ENCODE measurements at places on chromosomes 2 and 18.

GRCh38 chr2:241219030-241219382, 30.5 kb downstream of the ANO7 start:
- no peak for DNase-seq

DNA sequence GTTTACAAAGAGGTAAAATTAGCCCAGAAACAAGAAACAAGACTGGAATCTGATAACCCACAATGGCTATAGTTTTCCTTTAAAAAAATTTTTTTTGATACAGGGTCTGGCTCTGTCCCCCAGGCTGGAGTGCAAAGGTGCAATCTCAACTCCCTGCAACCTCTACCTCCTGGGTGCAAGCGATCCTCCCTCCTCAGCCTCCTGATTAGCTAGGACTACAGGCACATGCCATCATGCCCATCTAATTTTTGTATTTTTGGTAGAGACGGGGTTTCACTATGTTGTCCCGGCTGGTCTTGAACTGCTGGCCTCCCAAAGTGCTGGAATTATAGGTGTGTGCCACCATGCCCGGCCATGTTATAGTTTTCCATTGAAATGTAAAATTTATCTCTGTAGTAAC, 12.3 kb upstream of the PARD6G start:
- no peak for DNase-seq

GRCh38 chr18:4351005-4351404, 104.1 kb downstream of the DLGAP1 start:
- no peak for DNase-seq

GRCh38 chr2:32277363-32277673, 386 bp upstream of the YIPF4 start:
- no peak for DNase-seq

GRCh38 chr2:118249531-118249930, 161.3 kb downstream of the INSIG2 start:
- DNase-seq = no peak

DNA sequence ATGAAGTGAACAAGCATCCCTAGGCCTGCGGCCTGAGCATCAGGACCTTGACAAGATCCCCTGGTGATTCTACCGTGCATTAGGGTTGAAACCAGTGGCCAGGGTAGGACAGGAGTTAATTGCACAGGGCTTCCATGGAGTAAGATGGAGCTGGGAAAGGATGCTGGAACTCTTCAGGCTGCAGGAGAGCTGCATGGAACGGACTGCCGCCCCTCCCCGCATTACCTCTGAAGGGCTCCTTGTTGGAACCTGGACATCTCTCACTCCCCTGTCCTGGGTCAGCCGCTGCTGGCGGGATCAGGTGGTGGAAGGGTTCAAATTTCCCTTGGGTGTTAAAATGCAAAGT, 156.6 kb upstream of the ID2 start:
- no peak for DNase-seq

DNA sequence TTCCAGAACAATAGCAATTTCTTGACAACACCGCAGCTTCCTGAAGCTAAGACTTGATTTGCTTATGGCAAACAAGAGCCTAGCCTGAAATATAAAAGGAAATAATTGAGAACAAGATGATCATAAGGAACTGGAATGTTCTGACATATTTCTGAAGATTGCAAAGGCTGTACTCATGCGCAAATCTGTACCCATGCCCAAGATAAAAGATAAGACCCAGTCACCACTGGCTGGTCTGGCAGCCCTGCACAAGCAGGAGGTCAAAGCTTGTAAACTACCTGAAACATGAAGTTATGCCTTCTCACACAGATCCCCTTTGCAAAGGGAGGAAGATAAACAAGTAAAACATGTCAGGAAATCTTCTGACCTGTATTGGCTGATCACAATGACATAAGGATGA, 160.8 kb upstream of the GYPC start:
- DNase-seq = no peak

DNA sequence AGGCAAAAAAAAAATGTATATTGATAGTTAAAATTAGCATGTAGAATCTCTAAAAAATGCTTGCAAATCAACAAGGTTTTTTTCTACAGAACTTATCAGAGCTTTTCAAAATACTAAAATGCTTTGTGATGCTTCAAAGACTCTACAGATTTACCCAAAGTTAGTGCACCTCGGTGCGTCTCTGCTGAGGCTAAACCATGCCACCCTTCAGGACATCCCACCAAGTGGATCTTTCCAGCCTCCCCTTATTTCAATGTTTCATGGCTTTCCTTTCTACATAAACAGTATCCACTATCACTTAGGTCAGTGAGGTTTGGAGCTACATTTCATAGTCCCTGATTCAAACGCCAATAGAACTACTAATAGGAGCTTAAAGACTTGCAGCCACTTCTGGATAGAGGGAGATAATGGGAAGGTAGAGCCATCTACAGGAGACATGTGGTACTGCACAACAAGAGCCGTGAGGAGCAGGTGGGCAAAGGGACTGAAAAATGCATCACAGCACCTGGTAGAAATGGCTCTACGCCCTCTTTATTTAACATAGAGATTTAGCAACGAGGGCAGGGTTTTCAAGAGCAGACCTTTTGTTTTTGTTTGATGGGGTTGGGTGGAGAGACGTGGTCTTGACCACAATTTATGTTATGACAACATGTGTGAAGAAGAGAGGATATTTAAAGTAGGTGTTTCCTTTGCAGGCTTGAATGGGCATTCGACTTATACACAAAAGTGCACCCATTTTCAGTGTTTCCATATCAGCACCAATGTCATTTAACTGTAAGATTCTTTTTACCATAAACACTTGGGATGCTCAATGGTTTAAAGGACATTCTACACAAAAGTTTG, 56.1 kb upstream of the SLC35G4 start:
- peak; percentile 11 for DNase-seq

DNA sequence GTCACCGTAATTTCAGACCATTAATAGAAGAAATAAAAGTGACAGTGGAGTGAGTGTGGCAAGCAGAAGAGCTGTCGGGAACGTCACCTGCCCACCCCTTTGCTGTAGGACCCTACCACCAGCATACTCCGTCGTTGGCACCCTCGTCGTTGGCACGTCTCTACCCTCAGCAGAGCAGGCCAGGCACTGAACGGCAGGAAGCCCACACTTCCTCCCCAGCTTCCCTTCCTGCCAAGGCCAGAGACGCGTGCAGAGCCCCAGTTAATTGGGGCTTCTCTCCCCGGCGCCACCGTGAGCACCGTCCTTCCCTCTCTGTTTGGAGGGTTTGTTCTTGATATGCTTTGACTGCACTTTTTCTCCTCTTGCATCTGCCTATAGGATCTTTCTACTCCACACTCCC, 27.0 kb upstream of the NFATC1 start:
- DNase-seq = no peak

- no peak for DNase-seq
Measured at GRCh38 chr18:62289047-62289446, 36.1 kb upstream of the TNFRSF11A start.

DNA sequence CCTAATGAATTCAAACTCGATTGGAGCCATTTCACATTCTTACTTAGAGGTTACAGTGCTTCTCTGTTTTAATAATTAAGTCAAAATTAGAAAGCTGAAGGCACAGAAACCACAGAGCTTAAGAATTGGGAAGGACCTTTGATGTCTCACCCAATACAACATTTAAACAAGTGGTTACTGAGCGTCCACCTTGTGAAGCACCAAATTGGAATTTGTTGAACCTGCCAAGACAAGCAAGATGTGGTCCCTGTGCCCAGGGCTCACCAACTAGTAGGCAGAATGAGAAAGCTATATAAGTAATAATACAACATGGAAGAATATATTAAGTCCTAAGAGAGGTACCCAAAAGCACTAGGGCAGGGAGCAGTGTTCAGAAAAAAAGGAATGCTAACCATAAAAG, 64.5 kb upstream of the NPAS2 start:
- no peak for DNase-seq

GRCh38 chr2:150872756-150873395, 385.4 kb upstream of the RND3 start:
- no peak for DNase-seq

DNA sequence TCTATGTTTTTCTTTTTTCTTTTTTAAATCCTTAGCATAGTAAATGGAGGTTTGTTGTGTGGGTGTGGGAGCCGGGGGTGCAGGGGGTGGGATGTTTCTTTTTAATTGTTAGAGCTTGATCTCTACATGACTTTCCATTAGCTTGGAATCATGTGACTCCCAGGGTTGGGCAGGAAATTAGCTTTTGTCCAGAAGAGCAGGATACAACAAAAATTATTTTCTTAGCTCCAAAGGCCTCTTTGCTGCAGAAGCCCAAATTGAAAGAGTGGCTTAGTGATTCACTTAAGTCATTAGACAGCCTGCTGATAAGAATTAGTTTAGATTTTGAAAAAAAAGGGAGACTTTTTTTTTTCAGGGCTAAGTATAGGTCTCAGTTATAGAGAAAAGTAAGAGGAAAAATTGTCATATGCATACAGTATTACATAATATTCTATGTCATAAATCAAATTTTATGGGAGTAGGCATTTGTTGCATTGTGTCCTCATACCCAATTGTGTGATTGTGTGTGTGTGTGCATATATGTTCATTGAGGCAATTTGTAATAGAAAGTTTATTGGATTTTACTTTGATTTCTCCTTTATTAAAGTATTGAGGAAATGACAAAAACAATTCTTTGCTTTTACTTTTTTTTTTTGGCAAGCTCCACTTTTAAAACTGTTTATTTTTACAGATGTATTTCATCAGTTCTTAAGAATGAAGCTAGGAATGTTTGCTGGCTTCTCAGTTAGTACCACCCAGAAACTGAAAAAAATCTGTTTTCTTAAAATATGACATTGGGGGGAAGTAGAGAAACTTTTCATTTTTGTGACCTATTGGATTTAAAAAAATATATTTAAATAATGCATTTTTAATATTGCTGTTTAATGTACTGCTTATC, 47.4 kb downstream of the TSPYL6 start:
- no peak for DNase-seq

DNA sequence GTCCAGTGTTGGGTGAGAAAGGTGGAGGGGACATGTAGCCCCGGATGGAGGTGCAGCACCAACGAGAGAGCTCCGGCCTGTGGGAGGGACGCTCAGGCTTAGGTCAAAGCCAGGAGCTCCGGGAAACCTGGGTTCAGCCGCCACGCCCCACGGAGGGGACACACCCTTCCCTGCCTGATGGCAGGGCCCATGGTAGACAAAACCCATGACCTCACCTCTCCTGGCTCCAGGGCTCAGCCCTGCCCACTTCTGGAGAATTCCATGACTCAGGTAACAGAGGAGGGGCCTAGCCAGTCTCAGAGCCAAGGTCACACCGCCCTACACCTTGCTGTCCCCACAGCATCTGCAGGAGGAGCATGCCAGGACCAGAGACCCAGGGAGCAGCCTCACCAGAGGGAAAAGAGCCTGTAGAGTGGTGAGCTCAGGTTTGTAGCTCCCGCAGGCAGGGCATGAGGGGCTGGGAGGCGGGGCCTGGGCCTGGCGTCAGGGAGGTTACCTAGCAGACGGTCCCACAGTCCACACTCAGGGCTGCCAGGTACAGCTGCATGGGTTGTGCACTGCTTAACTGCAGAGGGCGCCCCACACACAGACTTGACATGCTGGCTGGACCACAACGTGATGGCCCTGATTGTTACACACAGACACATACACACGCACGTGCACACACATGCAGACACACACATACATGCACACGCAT, 70.8 kb upstream of the SMAD7 start:
- peak; percentile 67 for DNase-seq

GRCh38 chr2:173929441-173929840, 35.7 kb downstream of the SP3 start:
- no peak for DNase-seq

DNA sequence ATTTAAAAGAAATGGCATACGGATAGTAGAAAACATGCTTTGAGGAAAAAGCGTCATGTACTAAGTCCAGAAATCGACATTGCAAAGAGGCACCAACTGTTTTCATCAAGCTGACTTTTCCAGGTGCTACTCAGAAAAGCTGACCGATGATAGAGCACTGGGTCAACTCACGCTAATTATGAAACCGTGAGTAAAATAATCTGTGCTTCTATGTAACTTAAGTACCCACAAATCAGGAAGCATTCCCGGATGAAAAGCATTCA, 353 bp upstream of the NUP35 start:
- DNase-seq = no peak

GRCh38 chr2:19109518-19109917, 248.9 kb downstream of the OSR1 start:
- DNase-seq = no peak

GRCh38 chr2:127081826-127082633, 24.9 kb downstream of the BIN1 start:
- peak; percentile 64 for DNase-seq

GRCh38 chr18:73696171-73696570, 451.5 kb downstream of the FBXO15 start:
- DNase-seq = no peak

- peak; percentile 57 for DNase-seq
Measured at GRCh38 chr2:55618275-55619055, 1.0 kb upstream of the PPP4R3B start.

GRCh38 chr2:240397542-240397916, 37.9 kb upstream of the GPC1 start:
- no peak for DNase-seq

GRCh38 chr2:140512106-140512505, 1618.7 kb downstream of the LRP1B start:
- no peak for DNase-seq

- DNase-seq = no peak
Measured at GRCh38 chr2:39666491-39667101, 879 bp downstream of the TMEM178A start.

GRCh38 chr2:85393836-85394235, 16.3 kb downstream of the CAPG start:
- no peak for DNase-seq

GRCh38 chr18:28065031-28065792, 111.7 kb downstream of the CDH2 start:
- no peak for DNase-seq

Measured in stimulated activated CD4-positive, alpha-beta T cell treated with anti-CD3 and anti-CD28 coated beads, Interleukin-1b, Interleukin-23, amount 100 ng/mL, for 48 hours (primary cell).